Stimulated activated CD4-positive, alpha-beta T cell treated with anti-CD3 and anti-CD28 coated beads, TNF-alpha, amount 100 ng/mL, for 48 hours (primary cell): ENCODE measurements at places on chromosomes 12 and 14.

DNA sequence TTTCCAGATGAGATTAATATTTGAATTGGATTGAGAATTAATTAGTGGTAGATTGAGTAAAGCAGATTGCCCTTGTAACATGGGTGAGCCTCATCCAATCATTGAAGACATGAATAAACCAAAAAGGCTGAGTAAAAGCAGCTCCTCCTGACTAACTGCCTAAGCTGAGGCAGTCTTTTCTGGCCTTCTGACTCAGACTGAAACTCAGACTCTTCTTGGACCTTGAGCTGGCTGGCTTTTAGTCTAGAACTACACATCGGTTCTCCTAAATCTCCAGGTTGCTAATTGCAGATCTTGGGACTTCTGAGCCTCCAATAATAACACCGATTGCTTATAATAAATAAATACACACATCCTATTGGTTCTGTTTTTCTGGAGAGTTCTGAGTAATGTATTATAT, 24.0 kb downstream of the FKBP11 start:
- DNase-seq, result no peak

DNA sequence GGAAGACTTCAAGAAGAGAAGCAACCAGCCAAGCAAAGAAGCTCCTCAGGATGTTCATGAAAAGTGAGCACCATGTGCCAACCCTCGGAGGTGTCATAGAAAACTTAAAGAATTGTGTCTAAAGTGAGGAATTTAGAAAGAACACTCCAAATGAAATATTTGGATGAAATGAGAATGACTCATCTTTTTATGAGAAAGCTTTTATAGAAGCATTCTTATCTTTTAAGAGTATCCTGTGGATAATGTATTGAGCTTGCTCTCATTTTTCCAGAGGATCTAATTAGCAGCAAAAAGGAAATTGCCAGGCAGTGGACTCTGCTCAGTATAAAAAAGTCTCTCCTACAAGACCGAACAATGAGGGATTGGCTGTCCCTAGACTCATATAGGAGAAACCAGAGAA, 454.9 kb downstream of the LRIG3 start:
- no peak for DNase-seq

- DNase-seq, result no peak
These were observed 17.8 kb downstream of the EEA1 start for GRCh38 chr12:92911339-92911738.

GRCh38 chr12:131724534-131724933, 13.6 kb downstream of the SFSWAP start:
- DNase-seq, result no peak

DNA sequence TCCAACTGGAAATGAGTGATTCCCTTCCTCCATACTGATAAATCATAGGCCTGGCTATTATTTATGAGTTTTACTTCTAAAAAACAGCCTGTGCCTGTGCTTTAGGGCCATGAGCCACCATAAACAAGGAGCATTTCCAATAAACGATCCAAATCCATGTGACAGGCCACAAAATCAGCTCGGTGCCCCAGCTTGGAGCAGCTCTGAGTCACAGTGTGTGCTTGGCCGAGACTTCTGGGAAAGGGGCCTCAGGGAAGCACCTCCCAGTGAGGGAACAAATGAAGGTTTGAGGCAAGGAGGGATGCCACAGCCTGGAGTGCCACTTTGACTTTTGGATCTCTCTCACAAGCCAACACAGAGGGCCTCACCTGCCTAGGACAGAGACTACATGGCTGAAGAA, 190.4 kb downstream of the NTF3 start:
- DNase-seq, result no peak

- no peak for DNase-seq
These were observed 13.8 kb upstream of the ANAPC5 start for GRCh38 chr12:121366063-121366459.

DNA sequence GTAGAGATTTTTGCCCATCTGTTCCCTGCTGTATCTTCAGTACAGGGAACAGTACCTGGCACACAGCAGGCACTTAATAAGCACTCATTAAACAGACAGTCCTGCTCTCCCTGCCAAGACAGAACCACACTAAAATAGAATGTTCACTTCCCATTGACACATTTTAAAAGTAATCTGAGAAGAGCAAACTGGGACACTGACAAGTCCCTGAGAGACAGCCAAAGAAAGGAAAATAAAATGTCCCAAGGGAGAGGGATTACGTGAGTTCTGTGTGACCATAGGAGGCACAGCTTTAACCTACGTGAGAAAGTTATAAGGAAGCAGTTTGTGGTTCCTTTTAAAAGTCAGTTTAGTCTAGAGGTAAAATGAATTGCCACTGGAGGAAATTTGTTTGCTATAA, 43.9 kb upstream of the SYCP3 start:
- no peak for DNase-seq

- DNase-seq, result peak; percentile 6
These were observed 2.1 kb downstream of the PLXNC1 start for GRCh38 chr12:94150240-94151121.

GRCh38 chr12:110971189-110971920, 51.0 kb upstream of the MYL2 start:
- DNase-seq, result no peak

- DNase-seq, result no peak
These were observed 66.7 kb downstream of the PTPN21 start for GRCh38 chr14:88488081-88488480.

DNA sequence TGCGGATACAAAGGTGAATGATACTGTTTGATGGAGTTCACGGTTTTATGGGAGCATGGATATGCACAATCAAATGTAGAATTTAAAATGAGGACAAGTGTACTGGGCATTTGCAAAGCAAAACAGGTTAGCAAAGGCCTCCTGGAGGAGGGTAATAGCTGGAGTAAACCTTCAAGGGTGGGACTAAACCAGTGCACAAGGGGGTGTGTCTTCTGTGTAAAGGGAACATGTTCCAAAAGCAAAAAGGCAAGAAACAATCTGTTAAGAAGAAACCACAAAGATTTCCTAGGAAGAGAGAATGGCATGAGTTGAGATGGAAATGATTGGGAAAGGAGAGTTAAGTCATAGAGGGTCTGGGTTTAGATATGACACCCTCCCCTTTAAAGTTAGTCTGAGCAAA, 109.2 kb upstream of the SLCO1C1 start:
- no peak for DNase-seq

- no peak for DNase-seq
These were observed 31.8 kb downstream of the ATXN3 start for GRCh38 chr14:92074555-92074954.

DNA sequence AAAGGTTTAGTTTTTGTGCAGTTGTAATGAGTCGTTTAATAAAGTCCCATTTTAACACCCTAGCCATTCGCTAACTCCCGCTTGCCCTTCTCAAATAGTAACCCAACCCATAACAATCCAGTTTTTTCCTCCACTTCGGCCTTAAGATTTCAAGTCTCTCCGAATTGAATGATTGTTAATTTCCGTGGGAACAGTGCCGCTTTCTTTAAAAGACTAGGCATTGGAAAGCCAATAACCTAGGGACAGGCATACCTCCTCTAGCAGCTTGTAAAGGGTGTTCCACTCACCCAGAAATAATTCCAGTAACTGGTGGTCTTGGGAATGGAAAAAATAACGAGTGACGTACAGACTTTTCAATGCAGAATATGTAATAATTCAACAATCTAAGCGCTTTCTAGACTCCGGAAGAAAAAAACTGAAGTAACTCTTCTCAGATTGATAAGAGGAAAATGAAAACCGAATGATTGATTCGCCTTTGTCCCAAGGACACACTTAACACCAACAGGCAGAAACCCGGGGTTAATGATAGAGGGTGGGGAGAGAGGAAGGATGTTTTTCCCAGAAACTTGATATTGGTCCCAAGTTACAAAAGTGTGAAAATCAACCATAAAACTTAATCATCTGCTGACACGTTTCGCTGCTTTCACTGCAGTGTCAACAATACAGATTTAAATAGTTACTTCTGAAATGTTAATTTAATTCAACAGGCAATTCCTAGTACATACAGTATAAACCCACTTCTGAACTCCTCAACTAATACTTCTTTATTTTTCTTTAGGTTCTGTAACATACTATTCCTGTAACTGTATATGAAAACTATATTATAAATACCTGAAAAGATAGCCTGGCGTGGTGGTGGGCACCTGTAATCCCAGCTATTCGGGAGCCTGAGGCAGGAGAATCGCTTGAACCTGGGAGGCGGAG, 1.0 kb upstream of the SINHCAF start:
- no peak for DNase-seq

GRCh38 chr12:40238266-40238902, 13.6 kb downstream of the LRRK2 start:
- DNase-seq, result no peak

DNA sequence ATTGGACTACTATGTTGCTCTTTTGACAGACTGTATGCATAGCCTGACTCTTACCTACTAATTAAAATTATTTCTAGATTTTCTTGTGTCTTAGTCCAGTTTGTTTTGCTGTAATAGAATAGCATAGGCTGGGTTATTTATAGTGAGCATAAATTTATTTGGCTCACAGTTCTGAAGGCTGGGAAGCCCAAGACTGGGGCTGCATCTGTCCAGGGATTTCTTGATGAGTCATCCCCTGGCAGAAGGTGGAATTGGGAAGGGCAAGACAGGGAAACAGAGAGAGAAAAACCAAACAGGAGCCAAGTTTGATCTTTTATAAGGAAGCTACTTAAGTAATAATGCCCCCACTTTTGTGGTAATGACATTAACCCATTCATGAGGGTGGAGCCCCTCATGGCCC, 759.2 kb upstream of the LRFN5 start:
- DNase-seq, result no peak

GRCh38 chr14:67734675-67735074, 33.0 kb downstream of the RDH12 start:
- DNase-seq, result no peak

GRCh38 chr14:38716926-38717325, 386.1 kb downstream of the SEC23A start:
- DNase-seq, result no peak

GRCh38 chr14:26887847-26888246, 290.0 kb upstream of the NOVA1 start:
- no peak for DNase-seq

GRCh38 chr12:10406725-10407124, 2.8 kb downstream of the KLRC4 start:
- DNase-seq, result no peak

DNA sequence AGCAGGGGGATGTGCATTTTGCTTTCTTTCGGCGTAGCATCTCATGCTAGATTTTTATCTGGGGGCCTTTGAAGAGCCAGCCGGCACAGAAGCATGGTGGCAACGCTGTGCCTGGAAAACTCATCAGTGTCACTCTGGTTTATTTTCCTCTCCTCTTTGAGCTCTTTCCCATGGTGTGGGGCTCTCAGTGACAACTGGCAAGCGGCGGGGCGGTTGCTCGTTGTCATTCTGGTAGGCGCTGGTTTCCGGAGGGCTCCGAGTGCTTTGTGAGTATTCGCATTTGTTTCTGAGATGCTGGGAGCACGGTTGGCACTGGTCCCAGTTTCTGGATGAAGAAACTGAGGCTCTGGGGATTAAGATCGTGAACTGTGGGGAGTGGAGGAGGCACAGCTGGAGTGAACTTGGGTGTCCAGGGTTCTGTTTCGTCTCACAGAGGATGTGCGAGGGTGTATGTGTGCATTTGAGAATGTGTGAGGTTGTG, 23.3 kb downstream of the TPCN1 start:
- no peak for DNase-seq

GRCh38 chr12:24752763-24753462, 196.0 kb downstream of the BCAT1 start:
- no peak for DNase-seq

GRCh38 chr12:77725611-77726010, 105.1 kb upstream of the NAV3 start:
- DNase-seq, result no peak

GRCh38 chr12:42683933-42684801, 94.6 kb upstream of the PRICKLE1 start:
- DNase-seq, result no peak

DNA sequence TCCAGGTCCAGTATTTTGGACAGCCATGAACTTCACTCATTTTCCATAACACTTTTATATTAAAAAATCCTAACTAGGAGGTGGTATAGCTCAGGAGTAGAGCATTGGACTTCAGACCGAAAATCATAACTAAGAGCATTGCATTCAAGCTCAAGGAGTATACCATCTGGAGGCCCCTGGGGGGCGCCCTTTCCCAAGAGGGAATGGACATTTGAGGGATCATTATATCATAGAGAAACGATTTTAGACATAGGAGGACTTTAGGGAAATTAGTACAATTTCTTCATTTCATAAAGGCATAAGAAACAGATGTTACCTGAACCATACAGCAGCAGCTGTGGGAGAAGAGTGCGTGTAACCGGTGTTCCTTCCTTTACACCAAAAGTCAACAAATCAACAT, 5.2 kb upstream of the ATG14 start:
- no peak for DNase-seq

DNA sequence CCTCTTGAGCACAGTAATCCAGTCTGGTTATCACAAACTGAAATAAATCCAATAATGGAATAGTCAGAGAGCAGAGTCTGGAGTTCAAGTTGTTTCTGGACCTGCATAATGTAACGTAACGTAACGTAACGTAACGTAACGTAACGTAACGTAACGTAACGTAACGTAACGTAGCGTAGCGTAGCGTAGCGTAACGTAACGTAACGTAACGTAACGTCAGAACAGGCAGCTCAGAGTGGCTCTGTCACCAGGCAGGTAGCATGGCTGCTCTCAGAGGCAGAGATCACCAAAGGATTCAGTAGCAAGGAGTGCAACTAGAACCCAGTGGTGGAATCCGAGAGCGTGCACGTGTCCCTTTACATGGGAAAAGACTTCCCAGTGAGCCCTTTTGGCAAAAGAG, 85.7 kb upstream of the USP44 start:
- DNase-seq, result no peak

DNA sequence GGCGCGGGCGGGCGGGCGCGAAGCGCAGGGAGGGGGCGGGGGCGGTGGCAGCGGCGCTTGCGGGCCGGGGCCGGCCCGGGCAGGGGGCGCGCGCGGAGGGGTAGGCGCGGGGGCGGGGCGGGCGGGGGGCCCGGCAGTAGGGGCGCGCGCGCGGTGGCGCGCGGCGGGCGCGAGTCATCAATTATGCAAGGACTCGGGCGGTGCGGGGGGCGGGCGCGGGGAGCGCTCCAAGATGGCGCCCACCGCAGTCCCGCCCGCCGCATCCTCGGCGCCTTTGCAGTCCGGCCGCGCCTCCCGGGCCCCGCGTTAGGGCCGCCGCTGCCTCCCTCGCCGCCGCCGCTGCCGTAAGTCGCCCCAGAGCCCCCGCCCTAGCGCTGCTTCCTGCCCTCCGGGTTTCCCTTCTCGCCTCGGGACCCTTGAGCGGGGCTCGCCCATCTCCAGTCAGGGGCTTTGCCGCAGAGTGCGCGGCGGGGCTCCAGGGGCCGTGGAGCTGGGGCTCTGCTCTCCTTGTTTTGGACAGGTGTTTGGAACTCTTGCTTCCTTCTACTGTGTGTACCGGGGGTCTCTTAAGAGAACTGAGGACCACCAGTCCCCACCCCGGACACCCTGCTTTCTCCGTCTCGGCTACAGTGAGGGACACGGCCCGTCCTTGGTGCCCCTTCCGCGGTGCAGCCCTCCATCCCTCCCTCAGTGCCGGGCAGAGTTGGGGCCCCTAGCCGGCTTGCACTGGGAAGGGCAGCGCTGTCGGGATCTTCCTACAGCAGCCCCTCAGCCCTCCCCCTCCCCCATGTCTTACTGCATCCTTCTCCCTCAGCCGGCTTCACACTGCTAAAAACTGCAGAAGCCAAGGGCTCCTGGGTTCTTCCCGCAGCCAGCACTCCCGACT, at the start of gene SCN8A:
Gene SCN8A (plus strand): TSS at position 218 of the 886 bp plus-strand sequence. CDS start 71,585 bp downstream, outside the sequence.
- DNase-seq, result peak; percentile 49
